WERI-Rb-1 (cell line): ENCODE measurements at places on chromosomes 1 and 21.

DNA sequence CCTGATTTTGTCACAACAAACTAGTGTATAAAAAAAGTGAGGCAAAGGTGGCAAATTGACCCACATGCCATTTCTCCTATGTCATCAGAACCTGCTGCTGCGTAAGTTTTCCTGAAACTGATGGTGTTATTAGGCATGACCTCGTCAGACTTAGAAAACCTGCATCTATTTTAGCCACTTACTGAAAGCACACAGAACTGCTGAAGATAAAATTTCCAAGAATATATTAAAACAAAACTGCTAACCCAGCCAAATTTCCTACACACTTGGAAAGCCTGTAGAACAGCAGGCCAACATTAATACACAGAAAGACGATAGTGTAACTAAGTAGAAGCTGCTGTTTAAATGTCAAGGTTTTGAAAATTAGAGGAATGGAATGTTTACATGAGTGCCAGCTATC, 674.5 kb upstream of the CXADR start:
- DNase-seq, result no peak

- DNase-seq, result no peak
Measured at GRCh38 chr1:30037251-30038118, 685.9 kb downstream of the MATN1 start.

DNA sequence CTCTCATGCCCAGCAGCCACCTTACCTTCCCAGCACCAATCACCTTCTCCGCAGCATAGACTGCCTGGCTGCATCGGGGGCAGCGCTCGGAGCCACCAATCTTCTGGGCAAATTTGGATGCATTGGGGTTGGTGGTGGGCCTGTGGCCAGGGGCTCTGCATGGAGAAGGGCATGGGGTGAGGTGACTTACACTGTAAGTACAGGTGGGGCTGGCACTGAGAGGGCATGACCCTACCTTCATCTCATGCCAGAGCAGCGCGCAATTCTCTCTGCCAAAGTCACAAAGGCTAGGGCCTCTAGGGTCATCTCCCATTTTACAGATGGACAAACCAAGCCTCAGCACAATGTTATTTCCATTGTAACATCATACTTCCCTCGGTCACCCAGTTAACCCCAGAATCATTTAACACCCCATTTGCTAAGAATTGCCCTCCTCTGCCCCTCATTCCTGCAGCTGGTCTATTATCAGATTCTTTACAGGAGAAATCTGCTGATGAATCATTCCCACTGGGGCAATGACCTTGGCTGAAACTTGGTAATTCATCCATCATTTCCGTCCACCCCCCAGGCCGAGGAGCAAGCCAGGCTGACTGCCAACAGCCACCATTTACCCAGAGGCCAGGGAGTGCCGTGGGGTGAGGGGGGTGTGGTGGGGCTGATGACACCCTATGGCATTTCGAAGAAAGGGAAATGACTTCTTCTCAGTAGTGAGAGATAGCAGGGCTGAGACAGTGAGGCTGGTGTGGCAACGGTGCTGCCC, 17.9 kb downstream of the CSRP1 start:
- DNase-seq, result no peak

- DNase-seq, result no peak
Measured at GRCh38 chr1:25874635-25875153, 814 bp downstream of the PAQR7 start.

DNA sequence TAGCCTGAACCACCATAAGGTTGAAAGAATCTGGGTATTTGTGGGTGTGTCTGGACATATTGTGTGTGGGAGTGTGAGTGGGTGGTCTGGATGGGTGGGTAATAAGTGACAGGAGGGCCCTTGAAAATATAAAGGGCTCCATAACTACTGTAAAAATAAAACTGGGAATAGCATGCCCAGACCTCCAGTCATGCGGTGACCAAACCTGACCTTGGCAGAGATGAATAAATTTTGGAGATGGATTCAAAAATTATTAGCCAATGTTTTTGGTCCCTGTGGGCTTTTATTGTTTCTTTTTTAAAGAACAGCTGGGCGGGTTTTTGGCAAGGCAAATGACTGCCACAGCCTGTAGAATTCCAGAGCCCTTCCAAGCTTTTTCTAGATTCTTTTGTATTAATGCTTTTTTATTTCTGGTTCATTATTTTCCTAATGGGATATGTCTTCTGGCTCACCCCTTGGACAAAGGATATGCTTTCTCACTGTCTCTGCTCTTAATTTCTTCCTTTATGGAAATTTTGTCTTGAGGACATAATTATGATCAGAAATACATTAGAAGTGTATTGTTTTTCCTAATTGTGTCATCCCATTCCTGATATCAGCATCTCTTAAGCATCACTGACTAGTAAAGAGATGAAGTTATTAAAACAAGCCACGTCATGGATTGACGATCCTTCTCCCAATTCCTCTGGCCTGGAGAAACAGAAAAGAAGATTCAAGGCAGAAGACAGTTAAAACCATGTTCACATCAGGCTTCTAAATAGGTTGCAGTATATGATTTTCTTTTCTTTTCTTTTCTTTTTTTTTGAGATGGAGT, 69.5 kb downstream of the NTMT2 start:
- DNase-seq, result no peak

DNA sequence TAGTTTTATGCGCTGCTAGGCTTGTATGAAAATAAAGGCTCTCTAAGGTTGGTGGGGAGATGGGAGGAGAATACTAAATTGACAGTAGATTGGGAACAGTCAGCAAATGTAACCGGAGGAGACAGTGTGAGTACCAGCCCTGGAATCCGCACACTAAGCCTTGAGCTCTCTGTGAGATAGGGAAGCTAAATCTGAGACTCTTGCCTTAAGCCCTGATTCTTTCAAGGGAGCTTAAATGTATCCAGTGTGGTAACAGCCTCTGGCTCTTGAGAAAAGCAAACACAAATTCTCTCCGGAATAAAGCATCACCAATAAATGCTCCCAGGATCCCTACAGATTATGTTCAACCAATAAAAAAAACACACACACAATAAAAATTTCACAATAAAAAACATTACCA, 33.0 kb upstream of the PDPN start:
- peak; percentile 59 for DNase-seq
